ENCODE measurements at places on chromosomes 5 and 9. TPM values are rescaled to one million over a fixed set of nuclear protein-coding genes. Genes with fewer than 3 reads are reported as not detected.

The UGCG gene
- total RNA-seq = 59.7 TPM

The ZNF608 gene
- total RNA-seq = 7.3 TPM

The WWC1 gene
- 0.31 TPM for total RNA-seq

The PAXX gene
- total RNA-seq = 10.7 TPM

The OTP gene
- not detected for total RNA-seq

The CER1 gene
- total RNA-seq = not detected

Data from bladder microvascular endothelial cell (primary cell).